ENCODE measurements at places on chromosomes 1 and 21.

DNA sequence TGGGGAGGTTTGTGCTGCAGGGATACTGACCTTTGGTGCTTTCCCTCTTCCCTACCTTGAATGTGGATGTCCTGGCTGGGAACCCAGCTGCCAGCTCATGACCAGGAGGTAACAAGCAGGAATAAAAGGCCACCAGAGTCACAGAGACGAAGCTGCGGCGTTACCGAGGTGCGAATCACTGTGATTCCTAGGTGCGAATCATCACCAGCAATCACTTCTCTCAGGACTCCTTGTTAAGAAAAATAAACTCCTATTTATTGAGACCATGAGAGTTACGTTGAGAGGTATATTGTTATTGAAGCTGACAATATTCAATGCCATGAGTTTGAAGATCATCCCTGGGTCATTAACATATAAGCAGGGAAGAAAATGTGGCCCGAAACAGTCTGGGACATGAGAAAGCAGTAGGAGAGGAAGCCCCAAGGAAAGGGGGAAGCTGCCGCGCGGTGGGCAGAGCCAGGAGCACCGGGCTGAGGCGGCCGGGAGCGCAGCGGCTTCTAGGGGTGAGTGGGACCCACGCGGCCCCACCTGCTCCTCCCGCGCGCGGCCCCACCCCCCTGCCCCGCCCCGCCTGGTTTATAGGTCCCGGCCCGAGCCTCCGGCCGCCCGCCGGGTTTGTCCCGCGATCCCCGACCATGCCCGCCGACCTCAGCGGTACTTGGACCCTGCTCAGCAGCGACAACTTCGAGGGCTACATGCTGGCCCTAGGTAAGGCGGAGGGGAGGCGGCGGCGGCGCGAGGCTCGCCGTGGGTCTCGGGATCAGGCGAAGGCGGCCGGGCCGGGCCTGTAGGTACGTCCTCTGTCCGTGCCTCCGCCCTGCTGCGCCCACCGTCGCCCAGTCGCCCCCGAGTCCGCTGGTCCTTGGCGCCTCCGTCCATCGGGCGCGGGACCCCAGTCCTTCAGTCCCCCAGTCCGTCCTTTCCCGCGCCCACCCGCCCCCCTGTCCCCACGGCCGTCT is at the start of gene RBP7:
RBP7 (plus strand) TSS at position 605 of the 959 bp plus-strand sequence; CDS start at position 636, 31 bp downstream.
- DNase-seq = peak; percentile 63

GRCh38 chr1:31681415-31681814 is 22.4 kb downstream of the COL16A1 start:
- DNase-seq = peak; percentile 26

DNA sequence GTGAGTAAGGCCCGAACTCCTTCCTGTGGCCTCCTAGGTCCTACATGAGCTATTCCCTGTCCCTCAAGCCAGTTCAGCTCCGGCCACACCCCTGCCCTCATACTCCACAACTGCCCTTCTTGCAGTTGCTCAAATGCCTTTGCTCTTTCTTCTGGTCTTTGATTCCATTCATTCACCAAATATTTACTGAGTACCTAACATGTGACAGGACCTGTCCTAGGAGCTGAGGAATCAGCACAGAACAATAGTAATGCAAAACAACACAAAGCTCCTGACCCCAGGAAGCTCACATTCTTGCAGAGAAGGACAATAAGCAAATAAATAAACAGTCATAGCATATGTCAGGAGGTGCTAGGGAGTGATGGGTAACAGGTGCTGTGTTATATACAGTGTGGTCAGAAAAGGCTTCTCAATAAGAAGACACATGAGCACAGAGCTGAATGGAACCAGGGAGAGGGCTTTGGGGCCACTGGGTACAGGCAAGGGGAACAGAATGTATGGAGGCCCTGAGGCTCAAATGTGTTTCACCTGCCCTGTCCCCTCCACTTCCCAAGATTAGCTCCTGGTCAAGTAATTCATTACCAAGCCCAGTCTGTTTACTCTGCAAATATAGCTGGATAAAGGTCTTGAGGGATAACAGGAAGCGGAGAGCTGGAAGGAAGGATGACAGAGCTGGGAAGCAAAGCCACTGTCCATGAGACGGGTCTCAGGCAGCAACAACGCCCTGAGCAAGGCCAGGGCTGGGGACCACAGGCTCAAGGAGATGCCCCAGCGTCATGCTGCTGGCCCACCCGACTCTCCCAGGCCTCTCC is 145.1 kb downstream of the CSMD2 start:
- peak; percentile 38 for DNase-seq

DNA sequence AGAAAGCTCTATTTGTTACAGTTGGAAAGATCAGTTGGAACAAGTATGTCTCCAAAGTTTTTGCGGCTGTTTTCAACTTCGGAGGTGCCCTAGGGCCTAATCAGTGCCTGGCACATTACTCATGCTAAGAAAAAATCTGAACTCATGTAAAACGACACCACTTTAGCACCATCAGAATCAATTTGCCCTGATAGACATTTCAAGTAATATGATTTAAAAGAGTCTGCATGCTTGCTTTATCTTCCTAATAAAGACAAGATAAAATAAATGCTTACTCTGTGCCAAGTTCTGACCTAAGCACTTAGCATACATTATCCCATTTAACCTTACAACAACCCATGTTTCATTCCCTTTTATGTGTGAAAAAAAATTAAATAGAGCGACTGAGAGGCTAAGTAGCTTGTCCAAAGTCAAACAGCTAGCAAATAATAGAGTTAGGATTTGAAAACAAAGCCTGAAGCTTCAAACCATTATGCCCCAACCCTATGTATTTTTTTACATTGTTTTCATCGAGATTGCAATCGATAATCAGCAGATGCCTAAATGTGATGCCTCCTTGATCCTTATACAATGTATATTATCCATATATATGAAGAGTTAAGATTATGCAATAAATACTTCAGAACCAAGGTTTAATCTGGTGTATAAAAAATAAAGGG is 91.3 kb downstream of the DENND1B start:
- DNase-seq = no peak

GRCh38 chr21:28832013-28832714 is 160.5 kb downstream of the LTN1 start:
- DNase-seq = no peak

DNA sequence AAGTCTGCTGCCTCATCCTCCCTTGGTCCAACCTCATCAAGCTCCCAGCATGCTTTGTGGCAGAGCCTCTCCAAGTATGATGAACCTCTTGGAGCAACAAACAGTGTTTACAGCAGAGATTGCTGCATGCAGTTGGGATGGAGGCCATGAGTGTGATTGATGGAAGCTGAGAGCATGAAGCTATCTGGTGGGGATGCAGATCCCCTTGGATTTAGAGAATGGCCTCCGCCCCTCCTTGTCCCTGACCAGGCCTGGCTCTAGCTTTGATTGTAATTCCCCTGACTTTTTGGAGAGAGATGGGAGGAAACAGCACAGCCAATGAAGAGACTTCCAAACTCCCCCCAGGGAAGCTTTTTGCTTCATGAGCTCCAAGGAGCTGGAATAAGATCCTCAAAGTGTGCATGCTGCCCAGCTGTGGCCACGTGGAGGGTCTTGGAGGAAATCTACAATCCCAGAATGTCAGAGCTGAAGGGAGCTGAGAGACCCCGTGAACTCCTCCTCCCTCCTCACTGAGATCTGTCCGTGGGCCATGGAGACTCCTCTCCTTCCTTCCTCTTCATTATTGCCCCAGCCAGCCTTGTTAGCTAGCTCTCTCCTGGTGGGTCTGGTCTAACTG is 165.3 kb upstream of the USP24 start:
- no peak for DNase-seq
